Natural killer cell treated with Interleukin-12 subunit alpha and Interleukin-12 subunit beta and Interleukin-15 and Interleukin-18, amount 100 ng/mL, for 72 hours (primary cell): ENCODE measurements at places on chromosomes 6 and 20. TPM values are rescaled to one million over a fixed set of nuclear protein-coding genes. Genes with fewer than 3 reads are reported as not detected.

DNA sequence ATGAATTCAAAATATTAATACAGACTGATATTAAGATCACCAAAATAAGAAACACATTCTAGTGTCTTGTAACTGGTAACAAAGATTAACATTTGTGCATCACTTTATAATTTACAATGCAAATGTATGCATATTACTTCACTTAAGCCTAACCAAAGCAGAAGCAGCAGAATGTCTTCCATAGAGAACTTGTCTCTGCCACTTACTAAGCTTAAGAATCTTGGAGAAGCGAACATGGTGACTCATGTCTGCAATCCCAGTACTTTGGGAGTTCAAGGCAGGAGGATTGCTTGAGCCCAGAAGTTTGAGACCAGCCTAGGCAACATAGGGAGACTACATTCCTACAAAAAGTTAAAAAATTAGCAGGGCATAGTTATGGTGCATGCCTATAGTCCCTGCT is 18.8 kb downstream of the AK9 start:
- no peak for DNase-seq

- DNase-seq, result no peak
These were observed 161.8 kb downstream of the IBTK start for GRCh38 chr6:82085701-82086100.

DNA sequence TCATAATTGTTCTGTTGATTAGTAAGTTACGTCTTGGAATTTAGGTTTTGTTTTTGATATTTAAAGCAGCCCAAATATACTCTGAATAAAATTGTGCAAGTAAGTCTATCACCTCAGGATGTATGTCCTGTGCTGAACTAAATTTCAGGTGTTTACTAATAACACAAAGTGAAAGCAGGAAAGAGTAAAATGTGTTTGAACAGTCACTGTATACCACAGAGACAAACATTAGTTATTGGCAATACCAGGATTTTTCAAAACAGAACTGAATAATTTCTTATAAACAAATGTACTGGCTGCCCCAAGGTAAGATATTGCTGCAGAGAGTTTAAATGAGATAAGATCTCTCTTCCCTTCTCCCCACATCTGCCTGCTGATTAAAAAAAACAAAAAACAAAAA is 404.7 kb upstream of the RUNX2 start:
- no peak for DNase-seq

ASIP gene
- not detected for total RNA-seq
